Peyer's patch (tissue), 4 donors: ENCODE measurements at places on chromosomes 4 and X.
A peak's percentile ranks its signal among the peaks of the same experiment; 100 is the strongest.

DNA sequence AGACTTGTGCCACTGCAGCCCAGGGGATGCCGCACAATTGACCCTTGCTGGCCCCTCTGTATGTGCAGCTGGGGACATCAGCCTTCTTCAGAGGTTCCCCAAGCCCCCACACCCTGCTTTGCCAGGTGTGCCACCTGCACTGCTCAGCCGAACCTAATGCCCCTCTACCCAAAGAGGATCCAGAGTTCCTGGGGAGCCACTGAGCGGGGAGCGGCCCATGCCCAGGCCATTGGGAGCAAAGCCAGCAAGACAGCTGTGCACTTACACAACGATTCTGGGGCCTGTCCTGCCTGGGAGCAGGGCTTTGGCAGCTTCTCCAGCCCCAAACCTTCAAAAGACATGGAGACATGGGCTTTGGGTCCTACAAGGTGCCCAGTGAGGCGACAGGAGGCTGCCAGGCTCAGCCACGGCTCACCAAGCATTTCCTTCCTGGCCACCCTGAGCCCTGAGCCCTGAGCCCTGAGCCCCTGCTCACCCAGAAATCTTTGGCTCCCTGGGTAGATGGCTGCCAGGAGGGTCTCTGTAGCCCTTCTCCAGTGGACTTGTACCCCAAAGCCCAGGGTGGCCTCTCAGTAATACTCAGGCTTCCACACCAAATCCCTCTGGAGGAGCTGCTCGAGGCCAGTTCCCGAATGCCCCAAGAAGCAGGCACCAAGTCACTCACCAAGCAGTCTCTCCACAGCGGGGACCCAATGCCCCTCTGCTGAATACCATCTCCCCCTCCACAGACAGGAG lies 13.0 kb downstream of the PNMA6E start:
- DNase-seq, result no peak

DNA sequence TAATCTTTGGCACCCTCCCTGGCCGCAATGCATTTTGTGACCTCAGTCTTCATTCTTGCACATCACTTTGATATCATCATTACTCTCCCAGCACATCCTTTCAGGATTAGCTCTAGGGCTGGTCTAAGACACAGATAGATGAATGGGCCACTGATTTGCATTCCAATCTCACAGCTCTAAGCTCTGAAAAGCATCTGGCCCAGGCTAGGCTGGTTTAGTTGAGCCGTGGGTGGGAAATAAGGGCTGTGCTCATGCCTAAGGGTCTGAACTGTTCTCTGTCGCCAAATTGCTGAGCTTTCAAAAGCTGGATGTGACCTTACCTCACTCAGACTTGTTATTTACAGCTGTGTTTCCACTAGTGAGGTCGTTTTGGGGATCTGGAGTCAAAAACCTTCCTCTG lies 30.0 kb upstream of the SLC9A7 start:
- DNase-seq, result no peak

DNA sequence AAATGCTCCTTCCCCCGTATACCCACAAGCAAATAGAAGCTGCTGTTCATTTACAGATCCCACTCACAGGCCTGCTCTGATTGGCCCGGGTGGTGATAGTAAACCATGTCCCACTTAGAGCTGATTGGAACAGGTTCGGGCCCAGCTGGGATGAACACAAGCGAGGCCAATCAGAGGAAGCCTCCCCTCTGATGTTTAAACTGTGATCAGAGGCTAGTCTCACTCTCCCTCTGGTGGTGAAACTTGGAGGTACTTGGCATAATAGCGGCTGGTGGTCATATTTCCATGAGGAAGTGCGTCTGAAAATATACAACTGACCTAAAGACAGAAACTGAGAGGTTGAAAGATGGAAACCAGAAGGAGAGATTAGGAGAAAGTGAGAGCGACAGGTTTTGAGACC lies 51.5 kb upstream of the TRPC3 start:
- no peak for DNase-seq

GRCh38 chrX:24027985-24028384 lies 999 bp upstream of the KLHL15 start:
- no peak for DNase-seq

- peak; percentile 80 for DNase-seq
These were observed 59.9 kb downstream of the GSPT2 start for GRCh38 chrX:51802917-51803688.

DNA sequence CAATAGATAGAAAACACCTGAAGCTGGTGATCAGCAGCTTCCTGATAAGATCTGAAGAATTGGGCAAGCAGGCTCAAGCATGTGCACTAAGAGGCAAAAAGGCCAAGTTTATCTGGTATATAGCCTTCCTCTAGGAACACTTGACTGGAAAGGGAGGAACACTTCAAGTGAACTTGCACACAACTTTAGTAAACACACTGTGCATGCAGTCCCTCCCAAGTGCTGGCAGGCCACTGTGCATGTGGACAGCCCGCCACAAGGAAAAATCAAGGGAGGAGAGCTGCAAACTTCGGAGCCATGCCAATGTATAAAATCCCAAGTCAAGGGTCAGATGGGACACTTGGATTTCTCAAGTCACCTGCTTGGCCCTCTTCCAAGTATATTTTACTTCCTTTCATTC lies 645.8 kb upstream of the NDST4 start:
- no peak for DNase-seq

- no peak for DNase-seq
These were observed 21.4 kb downstream of the ETDC start for GRCh38 chrX:135330706-135331105.

GRCh38 chr4:24867251-24867650 lies 45.6 kb downstream of the CCDC149 start:
- no peak for DNase-seq
